ENCODE measurements at places on chromosomes 2 and 18. TPM values are rescaled to one million over a fixed set of nuclear protein-coding genes. Genes with fewer than 3 reads are reported as not detected.

LRATD1 gene
- 3.8 TPM for total RNA-seq

FKBP1B gene
- 4.6 TPM for total RNA-seq

PKDCC gene
- 3.9 TPM for total RNA-seq

SLC9A4 gene
- 0.85 TPM for total RNA-seq

HRH4 gene
- 0.18 TPM for total RNA-seq

ATG9A gene
- 56.0 TPM for total RNA-seq

IGFBP2 gene
- total RNA-seq = 133 TPM

TUBA4B gene
- not detected for total RNA-seq

FAM117B gene
- 8.8 TPM for total RNA-seq

BCL2 gene
- 2.0 TPM for total RNA-seq

SP140 gene
- total RNA-seq = 0.58 TPM

THADA gene
- total RNA-seq = 30.5 TPM

RAD51AP2 gene
- not detected for total RNA-seq

TRABD2A gene
- total RNA-seq = 0.88 TPM

Measured in PC-9 (cell line).